ENCODE measurements at places on chromosomes 12 and 14.

DNA sequence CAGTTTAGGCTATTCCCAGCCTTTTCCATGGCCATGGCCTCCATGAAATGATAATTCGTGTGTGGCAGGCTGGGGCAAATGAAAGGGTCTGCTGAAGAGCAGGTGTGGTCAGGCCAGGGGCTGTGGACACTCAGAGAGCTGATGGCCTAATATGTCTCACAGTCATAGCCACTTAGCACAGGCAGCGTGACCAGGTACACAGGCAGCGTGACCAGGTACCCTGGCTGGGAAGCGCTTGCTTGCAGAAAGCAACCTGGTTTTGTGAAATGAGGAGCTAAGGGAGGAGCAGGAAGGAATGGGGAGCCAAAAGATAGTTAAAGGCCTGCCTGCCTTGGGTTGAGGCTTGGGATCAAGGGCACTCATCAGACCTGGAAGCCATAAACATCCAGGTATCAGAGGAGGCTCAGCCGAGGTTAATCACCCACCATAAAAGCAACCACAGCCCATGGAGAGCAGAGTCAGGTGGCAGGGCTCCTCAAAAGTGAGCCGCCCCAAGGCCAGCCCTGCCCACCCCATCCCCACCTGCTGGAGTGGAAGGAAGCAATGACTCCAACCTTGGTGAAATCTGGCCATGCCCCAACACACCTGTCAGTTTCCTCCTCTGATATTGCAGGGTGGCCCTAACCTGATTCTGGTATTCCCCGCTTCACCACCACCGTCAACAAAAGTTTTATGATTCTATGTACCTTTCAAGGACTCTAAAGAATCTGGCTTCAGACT, 8.0 kb upstream of the KRT8 start:
- no peak for DNase-seq

DNA sequence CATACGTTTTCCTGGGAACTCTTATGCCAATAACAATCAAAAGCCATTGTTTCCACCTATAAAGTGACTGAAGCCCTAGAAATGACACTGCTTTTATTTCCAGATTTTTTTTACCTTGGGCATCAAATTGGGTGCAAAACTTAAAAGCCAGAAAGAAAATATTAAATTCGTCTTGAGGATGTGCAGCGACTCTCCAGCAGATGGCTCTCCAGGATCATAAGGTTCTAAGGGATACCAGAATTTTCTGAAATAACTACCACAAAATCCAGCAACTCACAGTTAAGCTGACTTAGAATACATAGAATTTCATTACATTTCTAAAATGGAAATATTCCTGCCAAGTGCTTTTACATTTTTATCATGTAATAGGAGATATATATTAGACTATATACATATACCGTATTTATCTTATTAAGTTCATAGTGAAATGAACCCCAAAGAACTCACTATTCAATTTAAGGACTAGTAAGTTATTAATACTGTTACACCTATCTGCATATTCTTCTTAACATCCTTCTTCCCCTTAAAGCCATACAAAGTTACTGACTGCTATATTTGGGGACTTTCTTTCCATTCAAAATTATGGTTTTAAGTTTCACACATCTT, 44.0 kb downstream of the ARMH4 start:
- peak; percentile 66 for DNase-seq

- DNase-seq: no peak
These were observed 180.3 kb upstream of the VASH1 start for GRCh38 chr14:76580967-76581366.

GRCh38 chr14:78974691-78975090, 804.5 kb downstream of the NRXN3 start:
- no peak for DNase-seq

DNA sequence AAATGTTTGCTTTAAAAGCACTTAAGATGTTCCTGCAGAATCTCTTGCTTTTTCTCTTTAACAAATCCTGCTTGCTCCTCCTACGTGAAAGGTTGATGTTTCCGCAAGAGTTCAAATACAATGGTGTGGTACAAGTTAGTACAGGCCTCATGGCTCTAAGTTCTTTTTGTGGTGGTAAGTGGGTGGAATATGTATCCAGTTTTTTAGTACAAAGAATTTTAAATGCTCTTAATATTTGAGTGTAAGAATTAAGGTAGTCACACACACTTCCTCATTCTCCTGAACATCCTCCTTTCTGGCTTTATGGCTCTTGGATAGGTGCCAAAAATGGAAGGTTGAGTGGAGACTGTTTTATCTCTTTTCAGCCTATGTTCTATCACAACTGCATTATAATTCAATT, 1.8 kb downstream of the OTOGL start:
- DNase-seq: no peak
